Urothelium cell line (cell line): ENCODE measurements at places on chromosomes 4 and X.
A peak's percentile ranks its signal among the peaks of the same experiment; 100 is the strongest.

DNA sequence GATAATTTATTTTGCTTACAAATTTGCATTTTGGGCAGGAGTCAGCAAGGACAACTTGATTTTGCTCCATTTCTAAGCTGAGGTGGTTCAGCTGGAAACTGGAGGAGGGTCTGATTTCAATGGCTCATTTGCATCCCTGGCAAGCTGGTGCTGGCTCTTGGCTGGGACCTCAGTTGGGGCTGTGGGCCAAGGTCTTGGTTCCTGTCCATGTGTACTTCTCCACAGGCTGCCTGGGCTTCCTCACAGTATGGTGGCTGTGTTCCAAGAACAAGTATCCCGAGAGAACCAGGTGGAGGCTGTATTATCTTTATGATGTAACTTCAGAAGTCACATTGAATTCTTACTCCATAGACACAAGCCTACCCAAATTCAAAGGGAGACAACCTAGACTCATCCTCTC, 77.0 kb upstream of the STX18 start:
- DNase-seq: no peak

GRCh38 chr4:58286335-58286734, 1176.2 kb upstream of the IGFBP7 start:
- no peak for DNase-seq

DNA sequence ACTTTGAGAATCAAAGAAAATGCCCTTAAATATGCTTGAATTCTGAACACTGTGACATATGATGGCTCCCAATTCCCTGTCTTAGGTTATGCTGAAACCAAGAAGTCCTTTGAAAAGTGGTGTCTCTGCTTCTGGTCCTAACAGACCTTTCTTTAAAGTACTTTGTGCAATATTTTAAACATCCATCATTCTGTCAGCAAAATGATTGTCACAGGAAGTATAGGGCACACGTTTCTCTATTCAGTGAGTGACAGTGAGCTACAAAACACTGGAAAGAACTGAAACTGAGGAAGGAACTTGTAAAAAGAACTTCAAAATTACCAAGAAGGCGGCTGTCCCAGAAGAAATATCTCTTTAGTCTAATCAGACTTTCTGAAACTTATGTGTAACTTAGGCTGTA, 12.2 kb upstream of the NUP54 start:
- DNase-seq: no peak

DNA sequence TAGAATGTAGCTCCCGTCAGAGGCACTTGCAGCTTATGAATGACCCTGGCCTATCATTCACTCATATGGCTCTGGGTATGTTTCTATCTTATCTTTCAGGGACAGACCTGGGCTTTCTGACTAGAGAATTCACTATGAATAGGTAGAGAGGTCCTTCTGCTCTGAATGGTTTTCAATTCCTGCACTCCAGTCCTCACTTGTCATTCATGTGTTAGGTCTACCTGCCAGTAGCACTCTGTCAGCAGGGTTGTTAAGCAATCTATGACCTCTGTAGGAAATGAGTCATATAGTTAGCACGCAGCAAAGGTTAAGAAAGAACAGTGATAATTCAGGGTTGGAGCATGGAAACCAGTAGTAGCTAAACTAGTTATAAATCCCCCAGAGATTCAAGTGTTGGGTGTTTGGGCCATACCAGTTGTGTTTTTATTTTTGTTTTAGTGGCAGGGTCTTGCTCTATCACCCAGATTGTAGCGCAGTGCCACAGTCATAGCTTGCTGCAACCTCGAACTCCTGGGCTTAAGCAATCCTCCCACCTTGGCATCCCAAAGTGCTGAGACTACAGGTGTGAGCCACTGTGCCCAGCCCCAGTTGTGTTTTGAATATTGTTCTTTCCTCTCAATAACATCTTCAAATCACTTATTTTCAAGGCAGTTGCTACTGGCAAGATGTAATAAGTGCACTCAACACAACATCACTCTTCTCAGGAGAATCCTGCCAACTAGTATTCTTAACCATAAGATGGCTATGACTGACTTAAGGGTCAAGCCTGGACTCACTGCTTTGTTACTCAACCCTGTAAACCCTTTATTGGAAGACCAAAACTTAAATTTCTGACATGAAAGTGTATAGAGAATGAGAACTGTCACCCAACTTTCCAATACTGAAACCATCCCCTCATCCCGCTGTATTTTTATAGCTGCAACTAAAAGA, 25.1 kb downstream of the ARL13A start:
- DNase-seq: peak; percentile 50

- peak; percentile 41 for DNase-seq
Measured at GRCh38 chr4:153987291-153987690, 198.4 kb upstream of the SFRP2 start.

GRCh38 chrX:639151-639550, 8.6 kb downstream of the SHOX start:
- no peak for DNase-seq

- no peak for DNase-seq
Measured at GRCh38 chr4:128913228-128913627, 103.7 kb downstream of the JADE1 start.

DNA sequence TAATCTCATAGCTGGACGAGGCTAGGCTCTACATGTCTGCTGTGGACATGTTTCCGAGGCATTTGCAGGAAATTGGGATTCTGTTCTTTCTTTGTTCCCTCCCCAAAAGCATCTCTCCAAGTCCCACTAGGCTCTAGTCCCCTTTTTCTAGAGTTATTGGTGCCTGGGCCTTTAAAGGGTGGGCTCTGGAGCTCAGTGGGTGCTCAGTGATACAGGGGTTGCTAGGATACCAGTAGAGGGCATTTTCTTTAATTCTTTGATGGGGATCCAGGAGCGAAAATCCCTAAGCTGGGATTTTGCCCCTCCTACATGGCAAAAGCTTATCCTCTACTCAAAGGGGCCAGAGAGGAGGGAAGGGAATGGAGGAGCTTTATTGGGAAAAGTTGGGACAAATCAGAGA, 34.2 kb downstream of the ARHGEF9 start:
- no peak for DNase-seq

DNA sequence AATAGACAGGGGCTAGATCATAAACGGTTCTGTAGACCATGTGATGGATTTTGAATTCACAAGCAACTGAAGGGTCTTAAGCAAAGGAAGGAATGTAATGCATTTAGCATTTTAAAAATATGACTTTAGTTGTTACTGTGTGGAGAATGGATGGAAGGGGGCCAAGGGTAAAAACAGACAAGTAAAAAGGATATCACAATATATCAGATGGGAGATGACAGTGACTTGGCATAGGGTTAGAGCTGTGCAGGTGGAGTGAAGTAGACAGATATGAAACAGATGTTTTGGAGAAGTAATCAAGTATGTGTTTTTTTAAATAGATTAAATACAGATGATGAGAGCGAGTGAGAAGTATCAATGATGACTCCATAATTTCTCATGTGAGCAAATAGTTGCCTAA, 1116.0 kb upstream of the TENM3 start:
- no peak for DNase-seq

GRCh38 chr4:179196511-179196910, 1754.3 kb upstream of the AGA start:
- DNase-seq: peak; percentile 5

DNA sequence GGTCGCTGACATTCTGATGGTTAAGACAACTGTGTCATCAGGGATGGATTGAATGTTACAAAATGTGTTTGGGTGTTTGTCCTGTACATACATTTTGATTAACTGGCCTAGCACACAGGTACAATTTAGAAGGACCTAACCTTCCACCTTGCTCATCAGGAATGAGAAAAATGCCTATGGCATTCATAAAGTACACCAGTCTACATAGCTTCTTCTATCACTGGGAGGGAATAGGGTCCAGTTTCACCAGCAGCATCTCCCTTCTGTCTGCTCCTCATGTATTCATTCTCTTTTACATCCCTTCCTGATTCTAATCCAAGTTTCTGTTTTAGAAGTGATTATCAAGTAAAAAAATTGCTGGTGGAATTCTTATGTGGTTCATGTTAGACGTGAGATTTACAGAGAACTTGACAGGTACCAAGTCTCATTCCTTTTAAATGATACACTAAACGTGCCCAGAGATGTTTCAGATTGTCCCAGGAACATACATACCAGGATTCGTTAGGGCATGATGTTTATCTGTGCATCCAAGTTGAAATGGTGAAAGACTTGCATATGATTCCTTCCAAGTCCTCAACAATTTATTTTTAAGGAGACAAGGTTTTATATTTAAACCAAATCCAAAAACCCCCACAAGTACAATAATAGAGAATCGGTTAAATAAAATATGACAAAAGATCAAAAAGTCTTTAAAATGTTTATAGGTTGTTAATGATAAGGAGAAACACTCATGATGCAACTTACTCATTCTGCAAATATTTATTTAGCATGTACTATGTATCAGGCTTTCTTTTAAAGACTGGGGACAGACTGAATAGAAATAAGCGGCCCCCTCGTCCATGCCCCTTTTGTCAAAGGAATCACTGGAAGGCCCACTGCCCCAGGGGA, 359.1 kb downstream of the ZNF674 start:
- no peak for DNase-seq

DNA sequence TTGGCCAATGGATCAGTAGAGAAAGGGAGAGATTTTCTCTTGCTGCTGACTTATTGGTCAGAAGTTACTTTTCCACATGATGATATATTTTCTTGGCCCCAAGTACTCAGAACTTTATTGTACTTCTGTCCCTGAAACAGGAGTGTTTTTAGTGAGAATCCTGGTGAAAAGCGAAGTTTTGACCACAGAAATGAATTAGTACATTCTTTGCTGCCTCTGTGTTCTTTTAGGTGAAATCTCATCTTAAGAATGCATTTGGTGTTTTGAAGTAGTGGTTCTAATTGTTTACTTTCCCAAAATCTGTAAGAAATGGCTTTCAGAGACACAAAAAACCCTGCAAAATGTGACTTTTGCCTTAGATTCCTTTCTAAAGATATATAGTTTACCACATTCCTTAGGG, 240.4 kb downstream of the FRMPD4 start:
- DNase-seq: no peak

DNA sequence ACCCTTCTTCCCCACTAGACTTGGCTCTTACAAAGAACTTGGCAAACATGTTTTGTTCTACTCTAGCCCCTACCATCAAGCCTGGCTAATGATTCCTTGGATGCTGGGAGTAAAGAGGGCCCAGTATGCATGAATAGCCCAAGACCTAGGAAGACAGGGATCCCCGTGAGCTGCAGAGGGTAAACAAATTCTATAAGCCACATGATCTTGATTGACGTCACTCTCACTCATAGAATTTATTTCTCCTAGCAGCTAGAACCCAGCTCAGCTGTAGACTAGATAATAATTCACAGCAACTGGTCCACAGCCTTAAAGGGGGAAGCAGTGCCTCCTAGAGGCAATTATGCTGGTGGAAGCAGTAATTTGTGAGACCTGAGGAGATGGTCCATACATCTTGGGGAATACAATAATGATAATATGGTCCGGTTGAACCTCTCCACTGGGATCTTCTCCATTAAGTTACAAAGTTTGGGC, 16.1 kb upstream of the USO1 start:
- DNase-seq: no peak
